Brain (organoid and tissue), 16 donors: ENCODE measurements at places on chromosomes 6 and 20. TPM values are rescaled to one million over a fixed set of nuclear protein-coding genes. Genes with fewer than 3 reads are reported as not detected.
A peak's percentile ranks its signal among the peaks of the same experiment; 100 is the strongest.

Gene NRSN1
- 123 TPM for polyA plus RNA-seq

- no peak for DNase-seq
These were observed 132.3 kb upstream of the DOK5 start for GRCh38 chr20:54343099-54343498.

GRCh38 chr6:152146385-152146784 is 338.9 kb downstream of the ESR1 start:
- peak; percentile 48 for DNase-seq

Gene KLHDC3
- polyA plus RNA-seq = 379 TPM

DNA sequence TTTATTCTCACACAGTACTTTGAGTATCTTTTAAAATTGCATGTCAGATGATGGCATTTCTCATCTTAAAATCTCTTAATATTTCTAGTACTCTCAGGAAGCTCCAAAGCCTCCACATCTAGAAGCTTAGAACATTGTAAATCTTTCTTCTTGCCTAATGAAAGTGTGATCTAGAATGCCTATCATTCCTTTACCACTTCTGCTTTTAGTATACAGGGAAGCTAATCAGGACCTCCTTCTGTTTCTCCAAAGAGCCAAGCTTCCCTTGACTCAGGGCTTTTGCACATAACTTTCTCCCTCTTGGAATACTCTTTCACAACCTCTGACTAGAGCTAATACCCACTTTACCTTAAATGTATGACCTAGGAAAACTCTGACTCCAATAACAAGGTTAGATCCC is 7.5 kb upstream of the ELOVL4 start:
- no peak for DNase-seq

Gene SLC17A9
- polyA plus RNA-seq = 0.20 TPM

GRCh38 chr20:59163631-59164530 is at the start of gene ZNF831:
TSS of gene ZNF831 (plus strand) at chr20:59163821. CDS start at chr20:59191020, 27,199 bp downstream.
- DNase-seq = no peak
